ENCODE measurements at places on chromosomes 2 and 18.

GRCh38 chr2:67532387-67532786 is 135.3 kb downstream of the ETAA1 start:
- no peak for DNase-seq

DNA sequence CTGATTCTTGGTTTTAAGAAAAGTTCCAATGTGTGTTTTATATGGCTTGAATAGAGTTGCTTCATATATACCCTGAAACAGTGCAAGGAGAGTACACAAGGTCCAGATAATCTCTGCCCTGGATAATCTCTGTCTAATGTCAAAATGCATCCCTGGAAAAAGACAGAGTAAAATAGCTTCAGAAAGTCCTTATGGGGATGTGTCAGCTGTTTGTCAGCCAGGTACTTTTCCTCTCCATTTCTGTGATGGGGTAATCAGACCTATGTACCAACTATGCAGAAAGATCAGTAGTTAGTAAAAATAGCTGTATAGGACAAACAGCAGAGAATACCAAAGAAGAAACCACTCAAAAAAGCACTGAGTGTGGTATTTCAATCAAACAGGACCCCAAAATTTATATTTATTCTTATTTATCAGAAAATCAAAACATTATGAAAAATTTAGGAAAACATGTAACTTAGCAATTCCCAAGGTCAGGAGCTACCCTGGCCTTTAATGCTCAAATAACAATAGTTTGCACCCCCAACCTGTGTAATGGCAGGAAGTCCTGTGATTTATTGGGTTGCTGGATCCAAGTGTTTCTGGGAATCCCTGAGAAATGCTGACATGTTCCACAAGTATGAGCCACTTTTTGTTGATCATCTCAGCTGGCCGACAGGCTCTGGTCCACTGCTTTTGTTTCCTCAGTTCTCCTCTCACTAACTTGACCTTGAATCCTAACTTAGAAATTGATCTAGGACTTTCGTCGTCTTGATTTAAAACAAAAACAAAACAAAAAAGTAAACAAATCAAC is 69.6 kb downstream of the MDH1 start:
- DNase-seq: no peak

DNA sequence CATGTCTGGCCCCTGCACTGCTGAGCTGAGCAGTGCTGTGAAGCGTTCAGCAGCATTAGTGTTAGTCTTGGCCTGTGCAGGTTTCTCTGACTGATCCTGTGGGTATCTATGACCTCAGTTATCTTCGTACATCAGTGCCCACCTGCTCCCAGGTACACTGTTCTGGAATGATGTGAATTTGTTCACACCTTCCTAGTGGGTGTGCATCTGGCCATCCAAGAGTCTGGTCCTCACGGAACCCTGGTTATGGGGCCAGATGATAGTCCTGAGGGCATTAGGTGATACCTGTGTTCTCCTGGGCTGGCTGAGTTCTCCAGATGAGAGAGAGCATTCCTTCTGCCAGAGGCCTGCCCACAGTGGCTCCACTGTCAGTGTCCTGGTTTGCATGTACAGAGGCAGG is 57.2 kb downstream of the INPP4A start:
- DNase-seq: no peak

DNA sequence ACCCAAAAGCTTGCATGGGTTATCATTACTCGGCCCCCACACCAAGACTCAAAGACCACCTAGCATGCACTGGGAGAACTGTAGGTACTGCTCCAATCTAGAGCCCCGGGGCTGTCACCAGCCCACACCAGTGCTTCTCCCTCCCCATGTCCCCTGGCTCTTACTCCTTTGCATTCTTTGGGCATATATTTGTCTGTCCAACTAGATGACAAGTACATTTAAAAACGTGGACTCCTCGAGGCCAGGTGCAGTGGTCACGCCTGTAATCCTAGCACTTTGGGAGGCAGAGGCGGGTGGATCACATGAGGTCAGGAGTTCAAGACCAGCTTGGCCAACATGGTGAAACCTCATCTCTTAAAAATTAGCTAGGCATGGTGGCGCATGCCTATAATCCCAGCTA is 7.8 kb downstream of the AFG3L2 start:
- DNase-seq: no peak

- DNase-seq: no peak
Observed at GRCh38 chr2:69559442-69560146, 83.9 kb downstream of the AAK1 start.

- no peak for DNase-seq
Observed at GRCh38 chr2:111689941-111690340, 194.1 kb downstream of the ANAPC1 start.

- no peak for DNase-seq
Observed at GRCh38 chr2:10216677-10217488, 85.8 kb upstream of the HPCAL1 start.

- peak; percentile 42 for DNase-seq
Observed at GRCh38 chr2:181656450-181657291, at the start of gene CERKL. Gene CERKL (minus strand): TSS chr2:181657105. CDS start chr2:181657006, 99 bp downstream.

GRCh38 chr2:220077488-220077887 is 450.1 kb downstream of the SLC4A3 start:
- no peak for DNase-seq

DNA sequence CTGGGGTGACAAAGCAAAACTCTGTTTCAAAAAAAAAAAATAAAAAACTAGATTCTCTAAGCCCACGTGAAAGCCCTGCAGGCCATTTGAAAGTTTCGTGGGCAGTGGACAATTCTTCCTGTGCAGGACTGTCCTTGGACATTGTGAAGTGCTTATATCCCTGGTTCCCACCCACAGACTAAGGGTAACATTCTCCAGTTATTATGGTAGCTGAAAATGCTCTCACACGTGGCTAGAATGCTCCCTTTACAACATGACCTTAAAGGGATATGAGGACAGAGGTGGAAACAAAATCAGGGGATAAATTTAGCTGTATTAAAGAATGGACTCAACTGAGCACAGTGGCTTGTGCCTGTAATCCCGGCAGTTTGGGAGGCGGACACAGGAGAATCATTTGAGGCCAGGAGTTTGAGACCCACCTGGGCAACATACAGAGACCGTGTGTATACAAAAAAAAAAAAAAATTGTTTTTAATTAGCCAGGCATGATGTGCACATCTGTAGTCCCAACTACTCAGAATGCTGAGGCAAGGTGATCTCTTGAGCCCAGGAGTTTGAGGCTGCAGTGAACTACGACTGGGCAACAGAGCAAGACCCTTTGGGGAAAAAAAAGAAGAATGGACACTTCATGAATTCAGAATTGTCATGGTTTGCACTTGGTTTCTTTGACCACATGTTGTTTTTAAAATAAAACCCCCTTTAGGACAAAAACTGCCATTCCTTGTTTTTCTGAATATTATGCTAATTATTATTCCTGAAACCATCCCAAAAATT is 167.9 kb downstream of the MGAT5 start:
- no peak for DNase-seq

DNA sequence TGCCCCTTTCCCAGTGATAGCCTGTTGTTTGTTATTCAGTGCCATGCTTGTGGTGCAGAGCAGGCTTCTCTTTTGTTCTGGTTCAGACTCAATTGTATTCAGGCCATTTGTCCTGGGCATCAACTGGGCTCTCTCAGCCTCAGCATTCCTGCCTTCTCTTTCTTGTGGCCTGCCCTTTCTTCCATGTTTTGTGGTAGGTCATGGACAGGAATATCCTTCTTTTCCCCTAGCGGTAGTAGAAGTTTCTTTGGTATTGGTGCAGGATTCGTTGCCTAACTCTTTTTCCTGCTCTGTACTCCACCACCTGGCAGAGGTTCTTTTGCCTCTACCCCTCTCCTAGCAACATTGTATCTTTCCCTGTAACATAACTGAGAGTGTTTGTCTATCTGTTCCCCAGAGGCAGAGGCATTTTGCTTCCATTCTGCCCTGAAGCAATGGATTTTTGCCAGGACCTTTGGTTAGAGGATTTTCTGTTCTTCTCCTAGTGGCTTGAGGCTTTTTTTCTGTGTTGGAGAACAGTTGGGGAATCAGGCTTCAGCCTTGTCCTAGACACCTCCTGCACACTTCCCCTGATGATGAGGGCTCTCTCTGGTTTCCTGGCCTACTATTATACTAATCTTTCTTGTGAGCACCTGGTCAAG is 68.5 kb downstream of the NCOA1 start:
- no peak for DNase-seq

- DNase-seq: no peak
Observed at GRCh38 chr2:113407446-113408099, 29.9 kb upstream of the ZNG1B start.

- DNase-seq: no peak
Observed at GRCh38 chr2:169007356-169007755, 23.8 kb downstream of the ABCB11 start.

- DNase-seq: no peak
Observed at GRCh38 chr2:203061346-203061745, 46.7 kb downstream of the NBEAL1 start.

GRCh38 chr2:162370931-162371330 is 27.0 kb downstream of the GCA start:
- no peak for DNase-seq

GRCh38 chr2:236711440-236711839 is 141.8 kb downstream of the ACKR3 start:
- no peak for DNase-seq

- DNase-seq: peak; percentile 95
Observed at GRCh38 chr2:113283704-113284284, 5.1 kb upstream of the PAX8 start.

DNA sequence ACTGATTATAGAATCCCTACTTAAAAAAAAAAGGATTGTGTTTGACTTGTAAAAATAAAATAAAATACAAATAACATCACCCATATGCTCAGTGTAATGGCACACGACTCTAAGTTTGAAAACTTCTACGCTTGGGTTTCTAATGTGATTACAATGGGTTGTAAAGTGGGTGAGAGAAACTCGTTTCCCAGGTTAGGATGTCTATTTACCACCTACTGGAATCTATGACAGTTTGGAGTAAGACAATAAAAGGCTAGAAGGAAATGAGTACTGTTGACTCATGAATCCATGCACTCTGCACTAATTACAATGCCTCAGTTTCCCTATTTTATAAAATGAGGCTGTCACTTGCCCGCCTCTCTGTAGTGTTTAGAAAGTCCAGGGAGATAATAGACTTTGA is 204.2 kb upstream of the FBXO11 start:
- no peak for DNase-seq

DNA sequence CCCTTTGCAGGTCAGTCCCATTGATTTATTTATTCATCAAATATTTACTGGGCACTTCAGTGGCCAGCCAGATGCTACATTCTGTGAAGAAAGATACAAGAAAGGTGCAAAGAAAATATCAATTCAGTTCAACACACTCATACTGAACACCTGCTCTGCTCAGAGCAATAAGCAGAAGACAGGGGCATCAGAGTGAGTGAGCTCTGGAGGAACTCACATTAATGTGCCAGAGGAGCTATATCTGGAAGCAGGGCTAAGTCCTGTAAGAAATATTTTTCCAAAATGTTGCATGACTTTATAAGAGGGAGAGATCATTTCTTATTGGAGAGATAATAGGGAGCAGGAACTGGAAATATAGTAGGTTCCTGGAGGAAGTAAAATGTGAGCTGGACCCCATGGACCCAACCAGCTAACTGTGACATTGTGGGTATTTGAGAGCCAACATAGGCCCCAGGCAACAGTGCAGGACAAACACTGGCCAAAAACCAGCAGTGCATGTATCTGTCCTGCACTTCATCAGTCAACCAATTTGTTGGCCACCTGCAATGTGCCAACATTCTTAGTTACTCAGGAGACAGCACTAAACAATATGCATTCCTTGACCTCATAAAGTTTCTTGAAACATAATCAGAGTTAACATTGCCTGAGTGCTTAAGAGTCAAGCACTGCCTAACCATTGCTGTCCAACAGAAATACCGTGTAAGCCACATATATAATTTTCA is 102.7 kb upstream of the PTPRM start:
- DNase-seq: peak; percentile 31

DNA sequence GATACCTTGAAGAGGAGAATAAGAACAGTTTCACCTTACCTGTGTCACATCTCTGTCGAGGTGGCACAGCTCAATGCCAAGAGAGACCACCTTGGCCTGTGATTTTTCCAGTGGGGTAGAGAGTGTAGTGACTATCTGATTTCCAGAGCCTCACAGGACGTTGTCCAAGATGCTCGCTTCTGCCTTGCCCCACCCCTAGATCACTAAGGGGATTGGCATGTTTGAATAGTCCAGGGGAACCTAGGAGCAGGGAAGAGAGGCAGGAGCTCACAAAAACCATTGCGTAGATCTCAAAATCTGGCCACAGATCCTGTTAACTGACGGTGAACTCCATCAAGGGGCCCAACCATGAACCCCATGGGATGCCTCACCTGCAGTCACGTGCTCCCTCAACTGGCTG is 24.2 kb downstream of the TMEM178A start:
- DNase-seq: no peak

GRCh38 chr2:130152816-130153595 is 8.1 kb upstream of the CCDC74B start:
- no peak for DNase-seq

DNA sequence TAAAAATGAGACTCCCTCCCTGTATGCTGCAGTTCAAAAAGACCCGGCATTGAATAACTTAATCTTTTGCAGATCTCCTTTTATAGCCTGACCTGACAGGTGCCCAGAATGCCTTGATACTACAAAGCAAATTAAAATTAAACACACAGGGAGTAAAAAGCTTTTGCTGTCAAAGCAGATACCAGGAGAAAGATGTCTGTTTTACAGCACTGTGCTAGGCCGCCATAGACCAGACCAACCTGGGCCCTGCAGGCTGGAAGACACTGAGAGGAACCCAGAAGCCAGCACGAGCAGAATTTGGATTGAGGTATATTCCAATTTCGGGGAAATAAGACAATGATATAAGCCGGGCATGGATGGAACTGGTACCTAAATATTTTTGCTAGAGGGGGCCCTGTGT is 602.8 kb upstream of the SOX11 start:
- no peak for DNase-seq

- DNase-seq: peak; percentile 43
Observed at GRCh38 chr18:69401226-69401971, 711 bp downstream of the DOK6 start.

DNA sequence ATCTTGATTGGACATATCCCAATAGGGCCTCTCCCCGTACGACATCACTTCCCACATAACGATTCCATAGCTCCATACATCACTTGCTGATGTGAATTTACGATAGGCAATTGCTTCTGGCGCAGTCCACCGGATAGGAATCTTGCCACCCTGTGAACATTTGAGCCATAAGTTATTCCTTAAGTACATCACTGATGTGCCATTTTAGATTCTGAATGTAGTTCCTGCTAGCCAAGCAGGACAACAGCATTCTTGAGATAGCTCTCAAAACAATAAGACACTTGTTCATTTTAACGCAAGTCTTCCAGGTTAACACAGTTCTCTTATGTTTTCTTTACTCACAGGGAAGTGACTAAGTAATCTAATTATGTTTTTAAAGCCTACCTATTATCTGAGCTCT is 138.0 kb downstream of the EPHA4 start:
- DNase-seq: no peak

DNA sequence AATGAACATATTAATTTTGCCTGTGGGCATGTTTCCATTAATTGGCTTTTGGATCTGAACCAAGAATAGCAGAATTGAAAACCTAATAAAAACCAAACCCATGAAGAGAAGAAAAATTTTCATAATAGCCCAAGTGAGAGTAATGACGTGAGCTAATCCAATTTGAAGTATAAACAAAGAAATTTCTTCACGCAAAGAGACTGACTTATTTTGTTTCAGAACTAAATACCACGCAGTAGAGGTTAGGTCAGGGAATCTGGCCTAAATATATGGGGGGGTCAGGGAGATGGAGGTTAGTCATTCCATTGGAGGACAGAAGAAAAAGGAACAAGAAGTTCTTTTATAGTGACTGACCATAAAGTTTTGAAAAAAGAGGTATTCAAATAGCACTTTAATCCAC is 94.1 kb upstream of the CYP1B1 start:
- DNase-seq: no peak
